Right ventricle myocardium inferior (tissue), 1 donor: ENCODE measurements at places on chromosomes 6 and 20.
A peak's percentile ranks its signal among the peaks of the same experiment; 100 is the strongest.

- no peak for DNase-seq
Observed at GRCh38 chr6:149503276-149503675, 18.5 kb upstream of the ZC3H12D start.

DNA sequence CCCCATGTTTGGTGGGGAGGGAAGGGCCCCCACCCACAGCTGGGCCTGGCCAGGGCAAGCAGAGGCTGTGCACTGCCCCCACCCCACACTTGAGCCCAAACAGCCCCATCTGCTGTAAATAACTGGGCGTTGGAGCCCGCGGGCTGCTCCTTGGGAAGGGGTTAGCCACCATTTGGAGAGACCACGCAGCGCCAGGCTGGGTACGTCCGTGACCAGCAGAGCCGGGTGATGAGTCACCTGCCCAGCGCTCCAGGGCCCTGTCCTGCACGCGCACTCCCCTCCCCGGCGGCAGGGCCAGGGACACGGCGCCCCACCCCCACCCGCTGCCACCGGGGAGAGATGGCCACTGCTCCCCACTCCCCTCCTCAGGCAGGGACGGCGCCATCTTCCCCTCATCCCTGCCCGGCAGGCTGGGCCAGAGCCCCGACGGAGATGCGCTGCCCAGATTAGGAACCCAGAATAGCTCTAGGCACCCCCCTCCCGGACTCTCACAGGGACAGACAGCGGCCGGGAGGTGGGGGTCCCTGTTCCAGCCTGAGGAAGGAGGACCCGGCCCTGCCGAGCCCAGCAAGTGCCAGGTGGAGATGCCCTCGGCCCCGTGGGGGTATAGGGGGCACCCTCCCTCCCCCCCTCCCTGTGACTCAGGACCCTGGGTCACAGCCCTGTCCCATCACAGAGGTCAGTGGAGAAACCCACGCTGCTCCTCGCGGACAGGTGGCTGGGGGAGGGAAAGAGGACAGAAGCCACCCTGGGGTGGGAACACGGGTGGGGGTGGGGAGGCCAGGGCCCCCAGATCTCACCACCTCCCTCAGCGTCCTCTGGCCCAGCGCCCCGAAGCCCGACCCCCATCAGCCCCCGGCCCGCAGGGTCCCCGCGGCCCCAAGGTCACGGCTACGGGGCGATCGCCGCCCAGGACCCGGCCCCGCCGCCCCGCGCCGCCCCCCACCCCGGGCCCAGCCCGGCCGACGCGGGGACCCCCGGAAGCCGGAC, 642 bp downstream of the EEF1A2 start:
- peak; percentile 75 for DNase-seq

GRCh38 chr6:34226731-34227586, 9.7 kb upstream of the HMGA1 start:
- DNase-seq = no peak

DNA sequence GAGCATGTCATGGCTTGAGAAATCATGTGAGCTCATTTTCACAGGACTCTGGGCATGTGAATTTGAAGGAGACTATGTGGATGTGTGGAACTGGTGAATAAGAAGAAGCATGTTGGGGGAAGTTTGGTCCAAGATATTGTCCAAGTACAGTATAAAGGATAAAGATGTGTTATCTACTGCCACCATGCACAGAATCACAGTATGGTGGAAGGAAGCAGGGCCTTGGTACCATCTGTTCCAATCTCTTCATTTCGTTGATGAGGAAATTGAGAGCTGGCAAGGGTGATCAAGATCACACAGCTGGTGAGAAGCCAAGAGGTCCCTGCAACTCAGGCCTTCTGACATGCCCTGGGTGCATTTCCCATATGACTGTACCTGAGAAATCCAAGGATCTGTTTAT, 31.5 kb upstream of the RIPOR2 start:
- no peak for DNase-seq

DNA sequence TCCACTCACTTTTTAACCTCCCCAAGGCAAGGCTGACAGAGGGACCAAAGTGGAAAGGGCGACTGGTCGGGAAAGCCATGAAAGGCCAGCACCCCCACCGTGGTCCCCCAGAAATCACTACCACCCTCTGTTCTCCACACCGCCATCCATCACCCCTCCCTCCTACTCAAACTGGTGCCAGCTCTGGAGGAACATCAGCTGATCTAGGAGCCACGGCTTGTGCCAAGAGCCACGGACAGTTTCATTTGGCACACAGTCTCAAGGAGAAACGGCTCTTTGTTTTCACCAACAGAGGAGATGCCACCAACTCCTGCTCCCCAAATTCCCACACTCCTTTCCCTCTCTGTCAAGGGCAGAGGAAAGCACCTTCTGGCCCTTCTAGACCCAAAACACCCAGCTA, 26.0 kb downstream of the TBC1D7 start:
- no peak for DNase-seq

GRCh38 chr6:98358173-98358572, 476.2 kb upstream of the POU3F2 start:
- no peak for DNase-seq

DNA sequence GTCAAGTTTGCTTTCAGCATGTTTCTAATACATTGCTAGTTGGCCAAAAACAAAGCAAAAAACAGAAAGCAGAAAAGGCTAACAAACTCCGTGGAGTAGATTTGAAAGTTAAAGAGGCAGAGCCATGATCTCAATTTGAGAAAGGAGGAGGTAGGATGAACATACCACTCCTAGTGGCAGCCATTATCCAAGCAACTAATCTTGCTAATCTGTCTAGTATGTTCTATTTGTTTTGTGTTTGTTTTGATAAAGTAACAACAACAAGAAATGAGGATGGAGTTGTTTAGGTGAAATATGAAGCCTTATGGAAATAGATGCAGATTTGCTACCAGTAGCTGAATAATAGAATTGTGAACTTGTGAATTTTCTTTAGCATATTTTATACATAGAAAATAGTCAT, 295.5 kb upstream of the PRDM1 start:
- no peak for DNase-seq

GRCh38 chr6:33815854-33816253, 12.1 kb upstream of the MLN start:
- DNase-seq = no peak

DNA sequence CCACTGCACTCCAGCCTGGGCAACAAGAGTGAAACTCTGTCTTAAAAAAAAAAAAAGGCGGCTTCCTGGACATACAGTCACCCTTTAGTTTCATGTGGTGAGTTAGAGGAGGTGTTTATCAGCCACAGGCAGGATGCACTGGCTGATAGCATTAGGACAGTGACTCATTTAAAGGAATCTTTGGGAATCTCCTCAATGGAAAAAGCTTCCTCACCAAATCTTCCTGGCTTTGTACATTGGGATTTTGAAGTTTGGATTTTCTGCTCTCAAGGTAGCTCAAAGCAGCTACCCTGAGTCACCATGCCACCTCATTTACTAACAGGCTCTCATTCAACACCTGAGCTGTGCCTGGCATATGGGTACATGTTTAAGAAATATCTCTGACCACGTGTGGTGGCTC, 20.2 kb downstream of the PRPH2 start:
- no peak for DNase-seq

DNA sequence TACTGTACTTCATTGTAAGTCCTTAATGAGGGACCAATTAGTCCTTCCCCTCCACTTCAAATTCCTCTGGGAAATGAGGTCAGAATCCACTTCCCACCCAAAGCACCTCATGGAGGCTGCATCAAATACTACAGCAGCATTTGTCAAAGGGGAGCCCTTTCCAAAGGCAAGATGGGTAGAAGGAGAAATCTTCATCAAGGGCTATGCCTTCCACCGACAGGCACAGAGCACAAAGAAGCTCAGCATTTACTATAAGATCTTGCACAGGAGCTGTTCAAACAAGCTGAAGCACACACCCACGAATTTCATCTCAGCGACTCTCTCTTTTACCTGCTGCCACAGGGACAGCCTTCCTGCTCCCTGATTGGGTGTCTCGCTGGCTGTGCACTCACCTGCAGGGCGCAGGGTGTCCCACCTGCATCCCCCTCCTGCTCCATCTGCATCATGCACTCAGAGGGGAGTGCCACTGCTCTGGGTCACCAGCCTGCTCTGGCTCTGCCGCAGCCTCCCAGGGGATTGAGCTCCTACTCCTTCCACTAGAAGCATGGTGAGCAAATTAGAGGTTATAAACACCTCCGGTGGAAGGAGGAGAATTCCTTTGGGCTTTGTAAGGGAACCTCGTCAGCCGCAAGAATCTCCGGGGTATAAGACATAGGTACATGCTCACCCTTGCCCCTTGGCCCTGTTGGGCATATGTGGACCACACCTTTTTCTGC, 164.5 kb downstream of the ATXN1 start:
- DNase-seq = no peak

GRCh38 chr6:16064671-16065072, 64.2 kb upstream of the MYLIP start:
- no peak for DNase-seq
